ENCODE measurements at places on chromosomes 11 and 22.

- DNase-seq = peak; percentile 63
Measured at GRCh38 chr11:65870706-65871681, 1.6 kb downstream of the EFEMP2 start.

- no peak for DNase-seq
Measured at GRCh38 chr11:6682591-6682935, 577 bp downstream of the MRPL17 start.

- DNase-seq = no peak
Measured at GRCh38 chr11:83087035-83087434, 15.3 kb upstream of the RAB30 start.

GRCh38 chr11:45765836-45766235 lies 39.1 kb upstream of the SLC35C1 start:
- DNase-seq = no peak

DNA sequence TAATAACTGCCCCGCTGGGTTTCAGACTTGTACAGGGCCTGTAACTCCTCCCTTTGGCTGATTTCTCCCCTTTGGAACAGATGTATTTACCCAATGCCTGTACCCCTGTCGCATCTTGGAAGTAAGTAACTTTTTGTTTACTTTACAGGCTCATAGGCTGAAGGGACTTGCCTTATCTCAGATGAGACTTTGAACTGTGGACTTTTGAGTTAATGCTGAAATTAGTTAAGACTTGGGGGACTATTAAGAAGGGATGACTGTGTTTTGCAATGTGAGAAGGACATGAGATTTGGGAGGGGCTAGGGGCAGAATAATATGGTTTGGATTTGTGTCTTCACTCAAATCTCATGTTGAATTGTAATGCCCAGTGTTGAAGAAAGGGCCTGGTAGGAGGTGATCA lies 62.0 kb downstream of the TRPC6 start:
- DNase-seq = no peak

DNA sequence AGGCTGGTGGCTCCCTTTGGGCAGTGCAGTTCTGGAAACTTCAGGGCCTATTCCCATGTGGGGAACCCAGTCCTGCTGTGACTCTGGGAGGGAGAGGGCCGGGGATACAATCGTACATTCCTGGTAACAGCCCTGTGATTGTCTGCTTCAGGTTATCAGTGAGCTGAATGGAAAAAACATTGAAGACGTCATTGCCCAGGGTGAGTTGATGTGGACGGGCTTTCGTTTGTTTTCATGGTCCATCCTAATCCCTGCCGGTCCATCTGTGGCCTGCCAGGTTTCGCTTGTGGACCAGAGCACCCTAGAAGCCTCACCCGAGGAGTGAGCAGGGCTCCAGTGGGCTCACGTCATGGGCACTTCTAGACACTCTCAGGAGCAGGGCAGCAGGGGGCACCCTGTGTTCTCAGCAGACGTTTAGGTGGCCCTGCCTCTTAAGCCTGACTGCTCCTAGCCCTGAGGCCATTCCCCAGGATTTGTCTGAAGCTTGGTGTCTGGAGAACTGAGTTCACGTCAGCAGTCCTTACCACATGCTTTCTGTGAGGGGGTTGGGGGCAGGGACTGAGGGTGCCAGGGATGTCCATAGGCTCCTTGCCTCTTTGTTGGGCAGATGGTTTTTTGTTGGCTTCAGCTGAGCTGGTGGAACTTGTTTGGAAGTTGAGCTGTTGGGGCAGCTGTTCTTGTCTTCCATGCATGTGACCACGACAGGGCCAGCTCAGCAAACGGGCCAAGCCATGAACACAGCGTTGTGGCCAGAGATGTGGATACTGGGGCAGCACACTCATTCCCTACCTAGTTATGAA lies 1.9 kb downstream of the RPLP2 start:
- no peak for DNase-seq

DNA sequence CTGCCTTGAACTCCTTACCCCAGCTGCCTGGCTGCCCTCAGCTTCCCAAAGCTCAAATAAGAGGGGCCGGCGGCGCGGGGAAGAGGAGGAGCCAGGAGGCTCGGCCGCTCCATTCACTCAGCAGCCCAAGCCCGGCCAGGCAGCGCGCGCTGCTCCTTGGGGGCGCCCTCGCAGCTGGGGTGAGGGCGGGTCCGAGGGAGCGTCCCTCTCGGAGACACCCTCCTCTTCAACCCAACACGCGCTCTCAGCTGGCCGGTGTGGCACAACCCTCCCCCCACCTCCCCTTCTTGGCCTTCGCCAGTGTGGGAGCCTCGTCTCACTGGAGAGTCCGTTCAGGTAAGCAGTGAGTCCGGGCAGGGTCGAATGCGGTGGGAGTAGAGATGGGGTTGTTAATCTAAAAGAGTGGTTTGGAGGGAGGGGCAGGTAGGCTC lies at the start of gene WT1:
WT1 (minus strand) TSS at position 29 of the 431 bp plus-strand sequence.
- DNase-seq = peak; percentile 67

DNA sequence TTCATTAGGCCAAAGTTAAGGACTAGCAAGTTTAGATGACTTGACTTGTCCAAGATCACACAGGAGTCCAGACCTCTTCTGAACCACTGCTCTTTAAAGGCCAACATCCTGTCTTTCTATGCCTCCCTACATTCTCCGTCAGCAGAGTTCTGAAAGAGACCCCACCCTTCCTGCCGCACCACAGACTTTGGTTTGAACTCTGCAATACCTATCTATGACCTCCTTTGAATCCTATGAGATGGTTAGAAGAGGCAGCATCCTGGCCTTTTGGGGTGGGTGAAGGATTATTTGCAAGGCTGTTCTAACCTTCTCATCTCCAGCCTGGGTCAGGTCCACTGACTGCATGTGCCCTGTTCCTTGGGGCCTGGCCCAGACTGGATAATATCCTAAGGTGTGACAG lies 4.3 kb upstream of the RRM1 start:
- no peak for DNase-seq

- no peak for DNase-seq
Measured at GRCh38 chr22:38968801-38969200, 11.4 kb downstream of the APOBEC3A start.

DNA sequence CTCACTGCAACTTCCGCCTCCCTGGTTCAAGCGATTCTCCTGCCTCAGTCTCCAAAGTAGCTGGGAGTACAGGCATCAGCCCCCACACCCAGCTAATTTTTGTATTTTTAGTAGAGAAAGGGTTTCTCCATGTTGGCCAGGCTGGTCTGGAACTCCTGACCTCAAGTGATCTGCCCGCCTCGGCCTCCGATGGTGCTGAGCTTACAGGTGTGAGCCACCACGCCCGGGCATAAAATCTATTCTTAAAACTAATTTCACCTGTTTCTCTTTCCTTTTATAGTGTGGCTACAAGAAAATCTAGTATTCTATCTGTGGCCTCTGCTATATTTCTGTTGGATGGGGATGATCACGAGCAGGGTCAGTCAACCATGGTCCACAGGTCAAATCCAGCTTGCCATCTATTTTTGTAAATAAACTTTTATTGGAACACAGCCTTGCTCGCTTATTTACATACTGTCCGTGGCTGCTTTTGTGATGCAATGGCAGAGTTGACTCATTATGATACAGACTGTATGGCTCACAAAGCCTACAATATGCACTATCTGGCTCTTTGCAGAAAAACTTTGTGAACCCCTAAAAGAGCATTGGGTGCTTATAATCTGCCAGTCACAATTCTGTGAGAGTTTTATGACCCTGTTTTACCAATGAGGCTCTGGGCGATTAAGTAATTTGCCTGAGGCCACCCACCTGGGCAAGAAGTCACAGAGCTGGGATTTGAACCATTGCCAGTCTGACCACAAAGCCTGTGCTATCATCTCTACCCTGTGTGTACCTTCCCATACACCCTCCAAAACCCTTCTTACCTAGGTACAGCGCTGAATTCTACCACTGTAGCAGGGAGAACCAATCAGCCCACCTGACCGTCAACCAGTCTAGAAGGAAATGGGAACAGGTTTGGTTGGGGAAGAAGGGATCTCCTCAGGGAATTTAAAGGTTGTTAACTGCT lies 28.3 kb downstream of the SLC1A2 start:
- DNase-seq = no peak

- peak; percentile 40 for DNase-seq
Measured at GRCh38 chr11:65882120-65883057, 2.8 kb downstream of the CTSW start.

- no peak for DNase-seq
Measured at GRCh38 chr11:94271885-94272372, 32.5 kb upstream of the IZUMO1R start.

- no peak for DNase-seq
Measured at GRCh38 chr11:85182441-85183387, 444.4 kb downstream of the DLG2 start.

DNA sequence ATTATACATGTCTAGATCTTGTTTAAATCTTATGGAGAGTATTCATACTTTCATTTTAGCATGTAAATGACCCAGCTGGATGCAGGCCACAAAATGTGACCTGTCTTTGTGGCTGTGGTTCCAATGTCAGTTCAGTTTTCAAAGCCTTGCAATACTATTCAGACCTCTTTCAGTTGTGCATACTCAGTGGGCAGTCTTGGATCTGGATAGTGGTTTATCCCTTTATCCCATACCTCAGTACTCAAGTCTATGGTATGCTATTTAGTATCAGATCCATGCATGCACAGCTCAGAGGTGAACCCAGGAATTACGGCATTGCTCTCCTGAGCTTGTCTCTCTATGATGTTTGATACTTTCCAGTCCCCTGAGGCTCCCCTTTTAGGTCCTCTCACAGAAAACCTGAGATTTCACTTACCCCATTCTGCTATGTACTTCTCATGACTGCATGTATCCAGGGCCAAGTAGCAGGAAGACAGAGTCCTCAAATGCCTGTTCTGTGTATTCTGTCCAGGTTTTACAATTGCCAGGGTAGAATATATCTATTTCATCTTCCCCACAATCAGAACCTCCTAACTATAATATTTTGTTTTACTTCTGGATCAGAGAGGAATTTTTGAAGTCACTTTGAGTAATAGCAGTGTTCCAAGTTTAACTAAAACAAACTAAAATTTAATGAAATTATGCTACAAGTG lies 6.9 kb upstream of the P4HA3 start:
- DNase-seq = no peak

GRCh38 chr11:126293726-126294125 lies 10.1 kb upstream of the DCPS start:
- DNase-seq = no peak

- DNase-seq = no peak
Measured at GRCh38 chr11:12485328-12485727, 108.0 kb downstream of the PARVA start.

- DNase-seq = no peak
Measured at GRCh38 chr22:32828150-32828549, 26.6 kb downstream of the TIMP3 start.

- DNase-seq = peak; percentile 41
Measured at GRCh38 chr11:63508009-63508408, 2.1 kb downstream of the LGALS12 start.

DNA sequence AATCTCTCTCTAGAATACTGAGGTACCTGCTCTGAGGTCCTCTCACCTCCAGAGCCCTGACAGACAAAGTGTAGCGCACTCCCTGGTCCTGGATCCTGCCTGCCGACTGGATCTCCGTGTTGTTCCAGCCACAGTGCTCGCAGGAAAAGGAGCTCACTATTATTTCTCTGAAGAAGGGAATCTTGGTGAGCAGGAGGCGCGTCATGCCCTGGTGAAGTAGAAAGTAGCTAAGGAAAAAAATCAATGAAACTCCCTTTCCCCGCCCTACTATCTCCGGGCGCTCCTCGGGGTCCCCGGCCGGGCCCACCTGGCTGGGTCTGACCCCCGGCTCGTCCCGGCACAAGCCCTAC lies 412 bp downstream of the ZPR1 start:
- peak; percentile 32 for DNase-seq

GRCh38 chr11:63417174-63417852 lies 47.7 kb downstream of the SLC22A9 start:
- DNase-seq = no peak

GRCh38 chr11:115778928-115779650 lies 274.9 kb upstream of the CADM1 start:
- peak; percentile 50 for DNase-seq

DNA sequence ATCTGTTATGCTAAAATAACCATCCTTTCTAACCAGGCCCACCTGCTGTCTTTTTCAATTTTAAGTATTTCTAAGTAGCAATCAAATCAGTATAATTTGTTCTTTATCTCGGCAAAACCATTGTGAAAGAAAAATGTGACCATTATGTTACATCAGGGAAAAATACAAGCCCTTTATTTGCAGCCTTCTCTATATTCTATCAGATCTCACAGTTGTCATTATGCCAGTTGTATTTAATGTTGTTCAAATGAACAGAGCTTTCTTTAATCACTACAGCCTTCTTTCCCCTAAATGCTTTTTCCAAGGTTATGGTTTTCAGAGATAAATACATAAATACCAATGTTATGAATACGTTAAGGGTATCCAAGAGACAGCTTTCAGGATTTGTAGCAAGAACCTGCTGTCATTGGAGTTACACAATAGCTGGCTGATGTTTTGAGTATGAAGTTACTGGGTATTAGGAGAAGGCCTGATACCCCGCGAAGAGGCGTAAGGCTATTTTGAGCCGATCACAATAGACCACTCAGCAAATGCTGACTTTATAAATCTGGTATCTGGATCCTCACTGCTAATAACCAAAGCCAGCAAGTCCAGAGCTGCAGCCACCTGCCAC lies 406.3 kb downstream of the CADM1 start:
- no peak for DNase-seq

DNA sequence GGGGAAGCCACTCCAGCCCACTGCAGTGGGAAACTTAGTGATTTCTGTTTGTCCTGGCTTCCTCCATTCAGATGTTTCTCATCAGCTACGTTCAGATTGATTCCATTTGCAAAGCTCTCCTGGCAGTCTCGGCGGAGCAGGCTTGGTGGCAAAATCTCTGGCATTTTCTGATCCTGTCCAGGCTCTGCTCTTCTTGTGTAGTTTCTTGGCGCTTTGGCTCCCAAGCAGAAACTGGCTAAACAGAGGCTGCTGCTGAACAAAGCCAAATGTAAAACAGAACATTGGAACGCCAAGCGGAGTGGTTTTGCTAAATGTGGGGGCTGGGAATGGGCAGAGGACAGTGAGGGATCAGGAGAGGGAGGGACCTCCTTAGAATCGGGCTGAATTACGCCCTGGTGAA lies 36.7 kb downstream of the ADAMTS8 start:
- DNase-seq = no peak

DNA sequence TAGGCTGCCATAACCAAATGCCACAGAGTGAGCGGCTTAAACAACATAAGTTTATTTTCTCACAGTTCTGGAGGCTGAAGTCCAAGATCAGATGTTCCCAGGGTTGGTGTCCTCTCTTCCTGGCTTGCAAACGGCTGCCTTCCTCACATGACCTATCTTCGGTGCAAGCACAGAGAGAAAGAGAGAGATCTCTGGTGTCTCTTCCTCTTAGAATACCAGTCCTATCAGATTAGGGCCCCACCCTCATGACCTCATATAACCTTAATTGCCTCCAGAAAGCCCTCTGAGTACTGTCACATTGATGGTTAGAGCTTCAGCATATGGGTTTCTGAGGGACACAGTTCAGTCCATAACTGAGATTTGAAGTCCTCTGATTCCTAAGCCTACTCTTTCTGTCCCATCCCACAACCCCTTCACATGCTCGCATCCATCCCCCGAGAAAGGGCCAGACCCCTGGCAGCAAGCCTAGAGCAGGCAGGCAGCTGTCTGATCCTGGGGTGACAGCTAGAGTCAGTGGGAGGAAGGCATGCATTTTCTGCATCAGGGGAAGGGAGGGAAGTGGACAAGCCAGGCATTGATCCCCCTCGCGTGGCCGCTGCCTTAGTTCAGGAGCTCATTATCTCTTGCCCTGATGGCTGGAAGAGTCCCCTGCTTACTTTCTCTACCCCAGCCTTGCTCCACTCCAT lies 114.1 kb downstream of the FAR1 start:
- DNase-seq = no peak
